ENCODE measurements at places on chromosomes 4 and X.

- DNase-seq, result no peak
Measured at GRCh38 chr4:188145601-188146000, 6.4 kb downstream of the TRIML1 start.

DNA sequence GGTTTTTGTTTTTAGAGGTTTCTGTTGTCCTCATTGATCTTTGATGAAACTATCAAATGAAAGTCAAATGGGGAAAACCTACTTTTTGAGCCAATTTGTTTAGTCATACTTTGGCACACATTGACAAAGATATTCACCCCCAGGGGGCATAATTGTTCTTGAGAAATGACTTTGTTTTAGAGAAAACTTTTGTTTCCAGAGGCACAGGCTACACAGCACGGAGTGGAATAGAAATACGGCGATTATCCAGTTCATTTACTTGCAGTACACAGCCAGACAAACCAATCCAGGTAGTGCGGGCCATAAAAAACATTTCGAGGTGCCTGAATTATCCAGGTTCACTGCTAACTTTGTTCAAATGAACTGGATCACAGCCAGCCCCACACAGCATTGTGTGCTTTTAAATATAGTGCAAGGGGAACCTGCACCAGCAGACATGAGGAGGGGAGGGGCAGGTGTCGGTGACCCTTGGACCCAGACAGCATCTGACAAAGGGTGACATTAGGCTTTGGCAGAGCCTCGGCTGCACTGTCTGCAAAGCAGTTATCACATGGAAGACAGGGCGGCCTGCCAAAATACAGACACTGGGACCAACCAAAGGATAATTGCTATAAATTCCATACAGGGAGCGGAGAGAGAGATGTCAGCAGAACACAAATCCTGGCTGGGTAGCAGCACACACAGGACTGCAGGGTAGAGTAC is 179.6 kb upstream of the NOCT start:
- no peak for DNase-seq

- DNase-seq, result peak; percentile 84
Measured at GRCh38 chr4:2166253-2166652, 75.7 kb downstream of the HAUS3 start.

GRCh38 chr4:10962246-10962645 is 277.7 kb upstream of the CLNK start:
- DNase-seq, result no peak
